Pulmonary artery endothelial cell (primary cell): ENCODE measurements at places on chromosomes 6 and 20. TPM values are rescaled to one million over a fixed set of nuclear protein-coding genes. Genes with fewer than 3 reads are reported as not detected.

DNA sequence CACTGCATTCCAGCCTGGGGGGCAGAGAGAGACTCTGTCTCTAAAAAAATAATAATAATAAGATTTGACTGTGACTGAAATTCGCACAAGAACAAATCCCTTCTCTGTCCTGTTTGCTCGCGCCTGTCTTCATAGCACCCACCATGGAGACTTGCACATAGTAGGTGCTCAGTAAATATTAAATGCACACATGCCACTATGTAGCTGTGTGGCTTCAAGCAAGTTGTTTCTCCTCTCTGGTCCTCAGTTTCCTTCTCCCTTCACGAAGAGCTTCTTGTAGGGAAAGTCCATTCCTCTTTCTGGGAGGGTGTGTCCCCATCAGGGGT lies 15.4 kb upstream of the PTGIS start:
- no peak for DNase-seq

DNA sequence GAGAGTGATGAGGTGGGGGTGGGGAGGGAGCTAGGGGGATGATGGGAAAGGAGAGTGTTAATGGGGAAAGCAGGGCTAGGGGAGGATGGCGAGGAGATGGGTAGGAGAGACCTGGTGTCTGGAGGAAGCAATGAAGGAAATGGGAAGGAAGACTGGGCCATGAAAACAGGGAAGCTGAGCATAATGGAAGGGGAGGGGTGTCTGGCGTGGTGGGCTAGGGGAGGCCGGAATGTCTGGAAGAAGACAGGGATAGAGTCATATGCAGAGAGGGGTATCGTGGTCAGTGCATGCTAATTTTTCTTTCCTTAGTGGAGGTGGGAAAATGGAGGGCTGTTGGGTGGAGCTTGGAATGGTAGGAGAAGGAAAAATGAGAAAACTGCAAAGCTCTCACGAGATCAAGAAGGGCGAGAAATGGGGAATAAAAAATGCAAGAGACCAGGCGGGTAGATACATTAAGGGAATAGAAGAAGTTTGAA lies 423 bp downstream of the KLHDC3 start:
- no peak for DNase-seq

DNA sequence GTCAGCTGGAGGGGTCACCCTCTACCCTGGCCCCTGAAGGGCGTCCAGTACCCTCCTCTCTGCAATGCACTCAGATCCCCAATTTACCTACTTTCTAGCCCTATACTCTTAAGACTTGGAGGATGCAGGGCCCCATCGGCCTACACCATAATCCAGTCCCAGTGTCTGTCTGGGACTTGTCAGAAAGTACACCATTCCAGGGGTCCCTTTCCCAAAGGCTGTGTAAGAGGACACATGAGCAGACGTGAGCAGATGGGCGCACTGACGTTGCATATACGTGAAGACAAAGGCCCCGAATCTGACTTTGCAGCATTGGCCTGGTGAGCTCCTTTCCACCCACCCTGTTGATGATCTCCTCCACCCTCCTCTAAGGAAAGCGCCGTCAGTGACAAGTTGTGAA lies 20.9 kb upstream of the SMOC2 start:
- DNase-seq = no peak

DNA sequence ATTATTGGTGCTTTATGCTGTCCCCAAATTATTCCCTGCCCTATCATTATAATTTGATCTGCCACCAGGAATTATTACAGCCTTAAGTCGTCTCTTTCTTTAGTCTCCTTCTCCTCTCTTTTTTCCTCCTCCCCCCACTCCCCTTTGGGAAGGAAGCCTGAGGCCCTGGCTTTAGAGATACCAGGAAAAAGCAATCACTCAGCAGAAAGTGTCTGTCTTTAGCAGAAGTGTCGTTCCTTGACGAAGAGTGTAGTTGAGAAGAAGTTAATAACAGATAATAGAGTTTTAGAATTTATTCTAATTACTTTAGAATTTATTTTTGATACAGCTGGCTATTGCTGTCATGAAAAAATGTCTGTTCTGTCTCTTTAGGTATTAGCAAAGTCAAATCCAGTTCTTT lies 16.5 kb downstream of the LIN28B start:
- no peak for DNase-seq

DNA sequence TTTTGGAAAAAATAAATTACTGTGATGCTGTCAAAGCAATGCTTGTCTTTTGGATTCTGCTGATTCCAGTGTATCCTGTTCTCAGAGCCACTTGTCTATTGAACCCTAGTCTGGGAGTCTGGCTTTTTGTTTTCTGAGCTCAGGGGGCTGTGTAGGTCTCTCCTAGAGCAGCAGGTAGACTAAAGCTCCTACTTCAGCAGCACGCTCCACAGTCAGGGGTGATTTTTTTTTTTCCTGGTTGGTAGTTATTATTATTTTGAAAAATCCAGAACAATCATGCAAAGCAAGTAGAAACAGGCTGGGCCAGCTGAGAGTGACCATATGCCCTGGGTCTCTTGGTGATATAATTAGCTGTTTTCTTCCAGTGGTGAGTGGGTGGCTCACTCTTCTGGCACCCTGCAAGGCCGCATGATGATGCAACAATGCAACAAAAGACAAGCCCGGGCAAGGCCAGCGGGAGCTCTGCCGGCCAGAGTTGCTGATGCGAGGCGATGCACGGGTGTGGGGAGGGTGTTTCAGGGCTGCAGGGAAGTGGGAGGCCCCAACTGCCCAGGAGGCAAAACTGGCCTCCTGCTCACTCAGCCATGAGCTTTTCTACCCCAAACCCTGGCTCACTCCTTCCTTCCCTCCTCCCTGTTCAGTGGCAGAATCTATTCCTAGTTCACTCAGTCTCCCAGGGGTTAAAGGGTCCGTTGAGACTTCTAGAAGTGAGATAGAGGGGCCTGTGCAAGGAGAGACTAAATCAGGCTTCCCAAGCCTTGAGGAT lies 11.5 kb upstream of the CDKN1A start:
- DNase-seq = no peak

DNA sequence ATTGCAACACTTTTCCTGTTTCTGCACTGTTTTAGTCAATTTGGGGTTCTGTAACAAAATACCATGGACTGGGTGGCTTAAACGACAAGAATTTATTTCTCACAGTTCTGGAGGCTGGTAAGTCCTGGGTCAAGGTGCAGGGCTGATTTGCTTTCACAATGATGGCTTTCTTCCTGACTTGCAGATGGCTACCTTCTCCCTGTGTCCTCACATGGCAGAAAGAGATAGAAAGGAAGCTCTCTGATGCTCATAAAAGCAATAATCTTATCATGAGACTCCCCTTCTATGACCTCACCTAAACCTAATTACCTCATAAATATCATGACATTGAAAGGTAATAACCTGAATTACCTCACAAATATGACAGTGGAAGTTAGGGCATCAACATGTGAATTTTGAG lies 511.5 kb upstream of the CITED2 start:
- no peak for DNase-seq

DNA sequence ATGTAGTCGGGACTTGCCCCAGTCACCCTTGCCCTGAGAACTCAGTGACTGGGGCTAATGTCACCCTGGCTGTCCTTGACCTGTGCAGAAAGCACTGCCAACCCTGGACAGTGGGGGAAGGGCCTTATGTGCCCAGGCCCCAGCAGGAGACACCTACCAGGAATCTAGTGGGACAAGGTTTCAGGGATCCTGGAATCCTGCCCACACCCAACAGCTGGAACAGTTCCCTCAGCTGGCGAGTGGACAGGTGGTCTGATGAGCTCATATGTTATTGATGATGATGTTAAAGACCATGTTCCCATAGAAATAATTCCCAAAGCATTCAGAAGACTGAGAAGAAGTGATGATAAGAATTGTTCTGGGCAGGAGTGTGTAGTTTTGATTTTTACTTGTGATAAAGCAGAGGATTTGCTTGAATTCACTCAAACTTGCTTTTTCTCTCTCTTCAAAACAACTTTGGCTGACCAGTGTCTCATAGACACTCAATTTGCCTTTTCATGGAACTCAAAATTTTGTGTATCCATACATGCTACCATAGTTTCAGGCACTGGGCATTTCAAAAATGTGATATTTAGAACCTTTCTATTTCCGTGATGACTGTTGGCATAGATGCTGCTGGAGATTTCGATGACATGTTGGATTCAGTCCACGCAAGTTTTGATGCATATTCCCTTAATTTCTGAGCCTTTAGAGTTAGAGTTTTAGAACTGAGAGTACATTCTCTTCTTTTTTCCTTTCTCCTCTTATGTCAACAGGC lies 79.3 kb downstream of the SLC22A3 start:
- no peak for DNase-seq

DNA sequence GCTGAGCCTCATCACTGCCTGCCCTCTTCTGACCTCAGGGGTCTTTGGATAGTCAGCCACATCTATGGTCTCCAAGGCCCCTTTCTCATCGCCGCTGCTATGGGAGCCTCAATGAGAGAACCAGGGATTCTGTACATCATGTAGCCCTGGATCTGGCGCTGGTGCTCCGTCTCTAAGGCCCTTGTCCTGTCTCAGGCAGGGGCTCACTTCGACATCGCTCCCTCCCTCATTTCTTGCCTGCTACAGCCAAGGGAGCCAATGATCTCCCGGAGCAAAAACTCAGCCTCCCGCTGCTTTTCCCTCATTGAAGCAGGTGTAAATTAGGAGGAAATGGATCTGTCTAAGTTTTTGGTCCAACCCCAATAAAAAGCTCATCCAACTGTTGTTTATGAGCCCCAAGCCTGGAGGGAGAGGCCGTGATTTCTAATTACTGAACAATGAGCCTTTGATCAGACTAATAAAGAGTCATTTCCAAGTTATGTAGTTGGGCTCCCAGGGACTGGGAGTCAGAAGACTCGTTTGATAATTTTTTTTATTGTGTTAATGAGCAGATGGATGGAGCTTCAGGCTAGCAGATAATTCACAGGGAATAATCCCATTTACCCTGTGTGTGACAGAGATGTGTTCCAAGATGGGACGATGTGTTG lies 30.9 kb downstream of the LBP start:
- no peak for DNase-seq

GRCh38 chr6:53912661-53913060 lies 117.9 kb downstream of the LRRC1 start:
- DNase-seq = no peak

- DNase-seq = no peak
Observed at GRCh38 chr6:37007340-37008043, 2.0 kb downstream of the FGD2 start.

DNA sequence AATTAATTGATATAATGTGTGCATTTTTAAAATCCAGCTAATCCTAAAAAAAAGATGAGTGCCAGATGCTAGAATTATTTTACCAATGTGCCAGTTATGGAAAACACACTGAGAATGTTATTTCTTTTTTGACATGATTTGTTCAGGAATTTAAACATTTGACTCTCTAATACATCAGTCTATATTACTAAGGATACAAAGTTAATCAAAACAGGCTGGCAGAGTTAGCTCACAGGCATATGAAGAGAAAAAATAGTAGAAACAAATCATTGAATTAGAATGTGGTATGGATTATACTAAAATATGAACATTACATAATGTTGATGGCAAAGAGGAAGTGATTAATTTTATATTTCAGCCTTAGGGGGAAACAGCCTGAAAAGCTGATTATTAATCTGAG lies 368.3 kb upstream of the GJE1 start:
- DNase-seq = no peak

- DNase-seq = no peak
Observed at GRCh38 chr20:4920131-4920530, 81.2 kb downstream of the SLC23A2 start.

GRCh38 chr20:63176427-63177133 lies 39.4 kb downstream of the YTHDF1 start:
- no peak for DNase-seq

DNA sequence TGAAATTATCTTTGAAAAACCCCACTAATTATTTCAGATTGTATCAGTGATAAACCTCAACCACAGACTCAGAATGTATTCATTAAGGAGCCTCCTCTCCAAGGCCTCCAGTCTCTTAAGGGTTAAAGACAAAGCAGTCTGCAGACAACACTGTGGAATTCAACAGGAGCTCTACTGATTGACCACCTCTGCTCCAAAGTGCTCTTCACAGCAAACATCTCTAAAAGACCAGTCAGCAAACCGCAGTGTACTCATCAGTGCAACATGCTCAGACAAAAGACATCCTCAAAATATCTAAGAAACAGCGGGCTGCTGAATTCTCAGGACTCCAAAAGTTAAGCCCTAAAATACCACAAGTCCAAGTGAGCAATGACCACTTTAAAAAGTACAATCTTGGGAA lies 42.0 kb downstream of the UQCC1 start:
- DNase-seq = no peak

DNA sequence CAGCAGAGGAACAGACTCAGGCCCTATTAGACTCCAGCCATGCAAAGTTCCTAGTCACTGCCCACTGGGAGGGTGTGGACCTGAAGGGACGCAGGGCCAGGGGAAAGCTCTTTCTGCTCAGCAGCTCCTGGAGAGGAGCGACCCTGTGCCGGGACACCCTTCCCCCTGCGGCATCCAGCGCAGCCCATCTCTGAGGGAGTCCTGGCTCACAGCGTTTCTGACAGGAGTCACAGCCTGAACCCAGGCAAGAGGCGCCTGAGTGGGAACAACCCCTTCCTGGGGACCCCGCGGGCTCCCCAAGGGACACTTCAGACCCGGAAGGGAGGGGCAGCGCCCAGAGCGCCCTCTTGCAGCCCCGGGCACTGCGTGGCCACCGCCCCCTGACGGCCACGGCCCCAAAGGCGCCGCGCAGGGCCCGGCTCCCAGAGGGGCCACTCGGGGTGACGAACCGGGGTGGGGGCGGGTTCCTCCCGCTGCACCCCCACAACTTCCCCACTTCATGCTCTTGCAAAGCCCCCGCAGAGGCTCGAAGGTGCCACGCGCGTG lies 862 bp downstream of the UCKL1 start:
- DNase-seq = no peak

DNA sequence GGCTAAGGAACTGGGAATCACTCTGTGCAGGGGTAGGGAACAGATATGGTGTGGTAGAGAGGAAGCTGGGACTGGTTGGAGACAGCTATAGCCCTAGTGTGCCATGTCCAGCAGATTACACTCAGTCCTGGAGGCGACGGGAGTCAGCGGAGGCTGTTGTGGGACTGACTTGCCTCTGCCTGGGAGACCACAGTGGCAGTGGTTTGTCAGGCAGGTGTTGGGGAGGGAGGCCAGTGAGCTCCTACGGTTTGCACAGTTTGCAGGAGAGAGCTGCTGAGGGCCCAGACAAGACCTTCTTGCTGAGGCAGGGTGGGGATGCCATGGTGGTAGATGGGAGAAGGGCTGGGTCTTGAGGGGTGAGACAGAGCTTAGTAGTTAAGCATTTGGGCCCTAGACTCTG lies 4.9 kb downstream of the PLCG1 start:
- DNase-seq = no peak

GRCh38 chr6:89281779-89282246 lies 33.3 kb downstream of the GABRR2 start:
- DNase-seq = no peak

PRSS35 gene
- 0.07 TPM in 2 replicates for total RNA-seq

CDSN gene
- total RNA-seq = not detected in 2 replicates

ADGRF5 gene
- total RNA-seq = 2.0 and 20.1 TPM in 2 replicates

BTBD3 gene
- total RNA-seq = 21.2 and 32.4 TPM in 2 replicates

ME1 gene
- 12.7 and 16.1 TPM in 2 replicates for total RNA-seq

NFS1 gene
- 22.3 and 48.5 TPM in 2 replicates for total RNA-seq

NRSN1 gene
- total RNA-seq = not detected in 2 replicates
